ENCODE measurements at places on chromosomes 13 and 19. TPM values are rescaled to one million over a fixed set of nuclear protein-coding genes. Genes with fewer than 3 reads are reported as not detected.

Gene MBD3L3
- total RNA-seq: not detected

Gene LRRC63
- total RNA-seq: 0.39 TPM

Gene HNRNPA1L2
- 11.6 TPM for total RNA-seq

Gene EPS8L1
- total RNA-seq: 3.3 TPM

Gene FGF21
- not detected for total RNA-seq

Gene ADAMTSL5
- 2.9 TPM for total RNA-seq

Gene TMPRSS9
- not detected for total RNA-seq

Gene ERFL
- total RNA-seq: 3.1 TPM

- DNase-seq: no peak
Observed at GRCh38 chr19:3537101-3537437, 1.9 kb upstream of the TEKTIP1 start.

- DNase-seq: no peak
Observed at GRCh38 chr13:99980824-99981734, 505 bp upstream of the ZIC2 start.

GRCh38 chr19:31717269-31717923 lies 368.2 kb upstream of the TSHZ3 start:
- no peak for DNase-seq

GRCh38 chr13:48784916-48785548 lies 131.3 kb downstream of the CYSLTR2 start:
- no peak for DNase-seq

DNA sequence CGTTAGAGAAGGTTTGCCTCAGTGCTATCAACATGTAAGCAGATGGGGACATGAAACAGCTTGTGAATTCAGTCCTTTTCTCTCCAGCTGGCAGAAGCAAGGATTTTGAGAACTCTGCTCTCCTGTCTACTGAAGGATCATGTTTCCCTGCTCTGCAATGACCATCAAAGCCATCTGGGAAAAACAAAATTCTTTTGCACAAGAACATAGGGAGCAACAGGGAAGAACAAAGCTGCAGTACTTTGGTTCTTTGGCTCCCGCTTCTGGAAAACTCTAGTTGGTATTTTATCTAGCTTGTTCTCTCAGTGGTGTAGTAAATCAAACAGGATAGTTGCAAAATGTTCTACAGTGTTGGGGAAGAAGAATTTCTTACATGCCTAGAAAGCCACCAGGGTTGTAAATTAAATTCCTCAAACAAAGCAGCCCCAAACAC lies 270.4 kb downstream of the ENOX1 start:
- DNase-seq: no peak

GRCh38 chr19:938233-938923 lies 12.5 kb downstream of the ARID3A start:
- no peak for DNase-seq

- no peak for DNase-seq
Observed at GRCh38 chr13:113921763-113922162, 52.1 kb downstream of the C13orf46 start.

DNA sequence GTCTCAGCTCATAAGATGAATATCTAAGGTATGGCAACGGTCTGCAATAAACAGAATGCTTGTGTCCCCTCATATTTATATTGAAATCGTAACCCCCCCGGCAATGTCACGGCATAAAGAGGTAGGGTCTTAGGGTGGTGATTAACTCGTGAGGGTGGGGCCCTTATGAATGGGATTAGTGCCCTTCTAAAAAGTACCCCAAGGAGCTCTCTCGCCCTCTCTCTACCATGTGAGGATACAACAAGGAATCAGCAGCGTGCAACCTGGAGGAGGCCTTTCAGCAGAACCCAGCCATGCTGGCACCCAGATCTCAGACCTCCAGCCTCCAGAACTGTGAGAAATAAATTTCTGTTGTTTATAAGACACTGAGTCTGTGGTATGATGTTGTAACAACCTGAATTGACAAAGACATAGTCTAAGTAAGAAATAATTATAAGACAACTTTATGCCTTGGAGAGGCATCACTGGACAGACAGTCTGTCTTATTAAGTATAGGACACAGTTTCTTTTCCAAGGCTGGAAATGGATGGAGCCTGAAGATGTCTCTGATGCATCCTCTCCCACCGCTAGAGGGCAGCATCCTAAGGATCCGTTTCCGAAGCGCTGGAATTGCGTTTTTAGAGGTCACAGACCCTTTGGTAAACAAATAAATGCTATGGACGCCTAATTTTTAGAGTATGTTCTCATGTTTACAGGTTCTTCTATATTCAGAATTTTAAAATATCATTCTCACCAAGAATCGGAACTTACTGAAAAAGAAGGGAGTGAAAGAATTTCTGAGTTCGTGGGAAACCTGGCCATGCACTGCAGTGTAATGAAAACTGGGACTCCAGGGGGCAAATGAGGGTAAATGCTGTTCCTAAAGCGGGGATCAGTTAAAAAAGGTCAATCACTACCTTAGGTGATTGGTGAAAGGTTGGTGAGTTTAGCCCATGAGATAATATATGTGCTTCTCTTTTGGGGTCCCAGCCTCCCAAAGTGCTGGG lies 13.3 kb upstream of the LEUTX start:
- peak; percentile 15 for DNase-seq

- no peak for DNase-seq
Observed at GRCh38 chr19:10568062-10568825, 535 bp downstream of the CDKN2D start.

DNA sequence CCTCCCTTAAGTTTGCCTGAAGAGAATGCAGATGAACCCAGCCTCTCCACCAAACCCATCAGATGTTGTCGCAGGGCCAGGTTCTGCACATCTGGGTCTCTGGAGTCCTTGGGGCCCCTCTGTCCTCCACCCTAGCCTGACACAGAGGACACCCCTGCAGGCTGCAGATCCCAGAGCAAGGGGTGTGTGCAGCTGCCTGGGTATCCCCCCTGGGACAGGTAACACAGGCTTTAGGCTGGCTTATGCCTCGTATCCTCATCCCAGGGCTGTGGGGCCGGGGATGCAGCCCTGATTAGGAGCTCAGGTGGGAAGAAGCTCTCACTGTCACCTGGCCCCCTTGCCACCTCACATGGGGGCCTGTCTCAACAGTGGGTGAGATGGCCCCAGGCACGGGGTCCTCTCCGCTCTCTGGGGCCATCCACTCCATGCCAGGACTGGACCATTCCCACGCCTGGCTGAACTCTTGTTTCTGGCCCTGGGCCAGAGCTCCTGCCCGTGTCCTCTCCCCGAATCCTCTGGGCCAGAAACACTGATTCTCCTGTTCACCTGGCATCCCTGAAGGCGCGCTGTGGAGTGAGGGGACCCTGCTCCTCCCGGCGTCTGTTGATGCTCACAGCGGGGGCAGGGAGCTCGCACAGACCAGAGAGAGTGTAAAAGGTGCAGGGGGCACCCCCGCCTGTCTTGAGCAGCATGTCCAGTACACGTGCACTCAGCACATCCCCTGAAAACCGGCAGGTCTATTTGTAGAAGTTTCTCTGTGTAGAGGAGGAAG lies 38.7 kb upstream of the TPM4 start:
- no peak for DNase-seq

GRCh38 chr13:38899571-38899970 lies 91.1 kb downstream of the STOML3 start:
- DNase-seq: no peak

DNA sequence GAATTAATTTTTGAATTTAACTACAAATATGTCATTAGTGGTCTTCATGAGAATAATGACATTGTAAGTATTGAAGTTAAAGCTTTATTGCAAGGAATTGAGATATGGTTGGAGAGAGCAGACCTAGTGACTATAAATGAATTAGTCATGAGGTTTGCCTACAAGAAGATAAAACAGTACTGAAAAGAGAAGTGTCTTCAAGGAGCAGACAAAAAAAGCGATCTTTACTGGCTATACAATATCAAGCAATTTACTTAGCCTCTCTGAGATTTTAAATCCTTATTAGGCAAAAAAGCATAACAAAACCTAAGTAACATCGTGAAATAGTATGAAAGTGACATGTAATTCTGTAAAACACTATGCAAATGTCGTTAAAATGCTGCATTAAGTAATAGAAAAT lies 435.1 kb upstream of the PCDH20 start:
- no peak for DNase-seq

DNA sequence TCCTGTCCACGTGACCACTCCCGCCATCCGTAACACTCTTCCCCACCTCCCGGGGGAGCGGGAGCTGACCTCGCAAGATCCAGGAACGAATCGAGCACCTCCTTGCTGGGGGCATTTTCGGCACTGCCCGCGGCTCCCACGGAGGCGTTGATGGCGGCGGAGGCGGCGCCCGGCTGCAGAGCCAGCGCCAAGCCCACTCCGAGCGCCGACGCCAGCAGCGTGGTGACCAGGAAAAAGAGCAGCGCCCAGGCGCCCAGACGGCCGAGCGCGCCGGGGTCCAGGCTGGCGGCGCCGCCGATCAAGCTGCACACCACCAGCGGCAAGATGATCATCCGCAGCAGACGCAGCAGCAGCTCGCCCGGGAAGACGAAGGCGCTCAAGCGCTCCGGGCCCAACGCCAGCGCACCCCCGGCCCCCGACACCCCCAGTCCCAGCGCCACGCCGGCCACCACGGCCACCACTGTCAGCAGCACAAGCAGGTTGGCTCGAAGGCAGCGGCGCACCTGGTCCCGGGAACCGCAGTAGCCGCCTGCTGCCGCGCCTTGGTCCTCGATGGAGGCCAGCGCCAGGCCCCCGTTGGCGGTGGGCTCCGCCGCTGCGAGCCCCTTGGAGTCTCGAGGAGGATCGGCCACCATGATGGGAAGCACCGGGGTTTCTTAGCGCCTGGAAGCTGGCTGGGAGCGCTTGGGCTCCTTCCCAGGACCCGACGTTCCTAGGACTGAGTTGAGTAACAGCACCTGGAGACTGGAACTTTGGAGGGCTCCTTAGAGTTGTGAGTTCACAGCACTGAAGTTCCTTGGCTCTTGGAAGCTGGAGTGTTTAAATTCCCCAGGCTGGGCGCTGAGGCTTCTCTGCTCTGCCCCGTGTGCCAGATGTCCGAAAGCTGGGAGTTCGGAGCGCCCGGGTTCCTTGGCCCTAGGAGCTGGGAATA lies 798 bp downstream of the SLC1A5 start:
- DNase-seq: peak; percentile 32

All from T-helper 17 cell (primary cell).